ENCODE measurements at places on chromosomes 2 and 18. TPM values are rescaled to one million over a fixed set of nuclear protein-coding genes. Genes with fewer than 3 reads are reported as not detected.

DNA sequence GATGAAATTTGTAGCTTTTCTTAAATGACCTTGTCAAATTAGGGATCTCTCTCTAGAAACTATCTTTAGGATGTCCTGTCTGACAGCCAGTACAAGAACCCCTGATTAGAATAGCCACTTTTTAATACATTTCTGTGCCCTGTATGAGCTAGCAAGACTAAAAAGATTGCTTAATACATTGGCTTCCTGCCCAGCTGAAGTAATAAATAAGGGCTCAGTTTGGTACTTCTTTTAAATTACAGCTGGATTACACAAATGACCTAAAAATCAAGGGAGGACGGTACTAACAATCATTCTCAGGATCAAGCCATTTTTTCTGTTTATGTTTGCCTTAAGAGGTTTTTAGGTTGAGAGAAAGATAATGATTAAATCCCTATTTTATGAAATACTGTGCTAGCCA is 11.6 kb upstream of the OLA1 start:
- H3K27ac ChIP-seq, result no peak overlapping the region
- DNase-seq, result no peak
- no peaks in the 10 kb centered on the region for H3K36me3 ChIP-seq
- no peaks in the 10 kb centered on the region for H3K27me3 ChIP-seq
- no peak overlapping the region for H3K4me3 ChIP-seq

Gene ACTG2
- total RNA-seq, result 8.8 TPM

DNA sequence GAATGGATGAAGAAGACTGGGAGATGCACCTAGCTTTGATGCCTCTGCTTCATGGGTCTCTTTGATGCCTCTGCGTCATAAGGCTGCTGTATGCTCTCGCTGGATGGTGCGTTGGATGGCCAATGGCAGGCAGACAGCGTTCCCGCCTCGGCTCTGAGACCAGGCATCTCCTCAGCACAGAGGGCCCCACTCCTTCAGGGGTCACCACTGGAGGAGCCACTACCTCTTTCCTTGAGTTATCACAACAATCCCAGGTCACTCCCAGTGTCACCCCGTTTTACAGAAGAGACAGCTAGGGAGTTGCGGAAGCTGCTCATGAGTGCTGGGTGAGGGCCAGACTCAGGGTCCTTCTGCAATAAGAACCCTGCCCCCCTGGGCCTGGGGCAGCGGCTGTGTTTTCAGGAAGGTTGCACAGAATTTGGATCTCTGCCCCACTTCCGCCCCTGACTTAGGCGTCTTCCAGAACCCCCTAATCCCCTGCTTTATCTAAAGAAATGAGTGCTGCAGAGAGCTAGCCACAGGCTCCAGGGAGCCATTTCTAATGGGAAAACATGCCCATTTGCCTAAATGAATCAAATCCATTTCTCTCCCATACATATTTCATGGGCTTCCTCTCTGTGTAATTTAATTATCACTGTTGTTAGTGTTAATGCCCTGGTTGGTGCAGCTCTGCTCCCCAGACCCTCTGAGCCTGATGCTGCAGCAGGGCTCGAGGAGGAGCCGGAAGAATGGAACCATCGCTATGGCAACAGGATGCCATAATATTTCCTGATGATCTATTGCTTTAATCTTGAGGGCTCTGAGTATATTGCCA is 131.8 kb upstream of the HS6ST1 start:
- no peak for DNase-seq
- no peak overlapping the region for H3K27ac ChIP-seq
- no peaks in the 10 kb centered on the region for H3K36me3 ChIP-seq
- H3K4me1 ChIP-seq, result no peaks in the 10 kb centered on the region

Gene CPLX4
- not detected for total RNA-seq

DNA sequence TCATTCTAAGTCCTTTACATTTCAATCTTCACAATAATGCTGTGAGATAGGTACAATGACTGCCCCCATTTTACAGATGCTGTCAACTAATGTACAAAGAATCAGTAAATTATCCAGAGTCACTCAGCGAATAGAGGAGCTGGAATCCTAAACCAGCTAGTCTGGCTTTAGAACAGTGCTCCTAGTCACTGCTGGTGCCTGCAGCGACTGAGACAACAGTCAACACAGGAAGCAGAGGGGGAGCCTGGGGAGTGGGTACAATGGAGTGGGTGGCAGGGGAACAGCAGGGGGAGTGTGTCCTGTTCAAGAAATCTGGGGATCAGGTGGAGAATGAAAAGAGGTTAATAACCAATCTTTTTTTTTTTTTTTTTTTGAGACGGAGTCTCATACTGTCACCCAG is 37.3 kb downstream of the CCDC93 start:
- H3K27ac ChIP-seq, result no peak overlapping the region
- no peaks in the 10 kb centered on the region for H3K27me3 ChIP-seq
- H3K4me1 ChIP-seq, result peaks cover 4% of the 10 kb centered on the region
- no peak overlapping the region for H3K4me3 ChIP-seq

DNA sequence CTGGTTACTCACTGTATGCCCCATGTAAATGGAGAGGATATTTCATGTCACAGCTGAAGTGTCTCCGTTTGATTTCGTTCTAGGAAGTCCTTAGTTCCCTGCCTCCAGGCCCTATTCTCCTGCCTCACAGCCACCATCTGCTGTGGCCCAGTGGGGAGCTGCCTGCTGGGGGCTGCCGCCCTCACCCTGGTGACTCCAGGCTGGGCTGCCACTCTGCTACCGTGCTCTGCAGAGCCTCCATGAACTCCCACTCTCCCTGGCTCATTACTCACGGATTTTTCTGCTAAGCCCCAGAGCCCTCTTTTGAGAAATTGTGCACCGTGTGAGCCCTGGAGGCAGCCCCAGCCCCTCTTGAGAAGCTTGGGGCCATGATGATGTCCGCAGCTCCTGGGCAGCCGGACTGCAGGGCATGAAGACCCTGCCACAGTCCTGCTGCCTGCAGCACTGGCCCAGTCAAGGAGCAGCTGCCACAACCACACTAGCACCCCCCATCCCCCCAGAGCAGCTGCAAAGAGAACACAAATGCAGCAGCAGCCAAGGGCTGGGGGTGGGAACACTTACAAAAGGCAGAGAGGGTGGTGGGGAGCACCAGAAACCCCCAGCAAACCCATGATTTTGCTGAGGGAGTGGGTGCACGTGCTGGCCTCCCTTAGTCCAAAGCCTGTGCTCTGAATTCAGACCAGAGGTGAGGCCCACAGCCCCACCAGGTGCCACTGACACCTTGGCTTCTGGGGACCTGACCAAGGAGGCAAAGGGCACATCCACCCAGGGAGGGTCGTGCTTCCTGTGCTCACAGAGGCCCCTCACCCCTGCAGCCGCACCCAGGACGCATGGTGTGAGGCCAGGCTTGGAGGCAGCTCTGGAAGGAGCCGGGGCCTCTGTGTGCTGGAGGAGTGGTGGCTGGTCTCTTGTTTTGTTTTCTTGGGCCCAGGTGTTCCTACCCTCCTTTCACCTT is 270.2 kb upstream of the RAB6C start:
- DNase-seq, result no peak
- no peaks in the 10 kb centered on the region for H3K36me3 ChIP-seq
- no peaks in the 10 kb centered on the region for H3K27me3 ChIP-seq
- H3K27ac ChIP-seq, result no peak overlapping the region

DNA sequence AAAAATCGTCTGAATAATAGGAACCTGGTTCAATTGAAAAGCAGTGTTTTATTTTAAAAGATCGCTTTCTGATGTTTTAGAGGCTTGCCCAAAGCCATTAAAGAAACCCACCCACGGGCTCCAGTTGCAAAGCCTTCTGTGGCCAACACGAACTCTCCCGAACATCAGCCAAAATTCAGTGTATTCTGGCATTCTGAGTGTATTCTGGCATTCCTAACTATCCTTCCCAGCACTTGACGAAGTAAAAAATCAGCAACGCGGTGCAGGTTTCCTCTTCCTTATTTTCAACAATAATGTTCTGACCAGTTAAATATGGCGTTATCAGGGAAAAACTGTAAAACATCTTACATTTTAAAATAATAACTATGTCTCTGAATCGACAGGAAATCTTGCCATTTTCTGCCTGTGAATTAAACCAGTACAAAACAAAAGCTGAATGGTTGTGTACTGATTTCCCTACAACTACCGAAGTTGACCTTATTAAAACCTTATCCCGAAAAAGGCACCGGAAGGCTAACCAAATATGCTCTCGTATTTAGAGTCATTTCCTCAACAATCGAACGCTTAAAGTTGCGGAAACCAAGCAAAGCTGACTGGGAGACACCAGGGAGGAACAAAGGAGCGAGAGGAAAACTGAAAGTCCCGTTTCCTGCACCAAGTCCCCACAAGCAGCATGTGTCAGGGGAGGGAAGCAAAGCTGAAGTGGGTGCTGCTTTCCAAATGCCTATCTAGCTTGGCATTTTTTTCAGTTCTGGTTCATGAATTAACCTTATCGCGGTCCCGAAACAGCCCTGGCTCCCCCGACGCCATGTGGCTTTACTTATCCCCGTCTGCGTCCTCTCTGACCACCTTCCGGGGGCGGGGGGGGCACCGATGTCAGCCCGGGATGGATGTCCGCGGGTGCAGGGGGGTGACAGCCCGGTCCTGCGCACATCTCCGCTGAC is 44.3 kb downstream of the ZNF516 start:
- H3K4me3 ChIP-seq, result peak overlapping the region; percentile 72
- peak; percentile 65 for DNase-seq
- peaks cover 27% of the 10 kb centered on the region for H3K27me3 ChIP-seq
- peak overlapping the region; percentile 47 for H3K27ac ChIP-seq

DNA sequence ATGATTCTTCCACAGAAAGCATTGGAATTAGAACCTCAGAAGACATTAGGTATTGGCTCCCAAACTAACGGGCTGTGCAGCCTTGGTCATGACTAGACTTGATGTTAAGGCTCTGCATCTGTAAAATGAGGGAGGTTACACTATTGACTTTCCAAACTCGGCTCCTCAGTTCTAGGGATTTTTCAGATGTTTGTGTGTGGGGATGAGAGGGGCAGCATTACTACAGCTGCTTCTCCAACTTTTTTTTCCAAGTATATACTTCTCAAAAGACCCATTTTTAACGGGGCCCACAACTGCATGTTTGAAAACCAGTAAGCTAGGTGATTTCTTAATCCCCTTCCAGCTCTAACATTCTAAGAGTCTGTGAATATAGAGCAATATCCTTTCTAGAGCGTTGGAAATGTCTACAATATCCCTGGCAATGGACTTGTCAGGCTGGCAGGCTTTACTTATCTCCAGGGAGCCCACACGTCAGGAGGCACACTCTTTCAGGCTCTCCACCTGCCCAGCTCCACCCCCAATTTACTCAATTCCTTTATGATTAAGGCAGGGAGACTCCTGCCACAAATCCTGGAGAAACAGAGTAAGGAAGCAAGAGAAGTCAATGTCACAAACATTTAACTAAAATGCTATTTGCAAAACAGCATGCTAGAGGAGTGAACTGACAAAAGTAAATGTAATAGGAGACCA is 844 bp upstream of the MPV17 start:
- H3K27me3 ChIP-seq, result no peaks in the 10 kb centered on the region
- peaks cover 18% of the 10 kb centered on the region for H3K36me3 ChIP-seq
- peaks cover 14% of the 10 kb centered on the region for H3K4me1 ChIP-seq
- peak overlapping the region; percentile 95 for H3K27ac ChIP-seq
- DNase-seq, result peak; percentile 37
- H3K4me3 ChIP-seq, result peak overlapping the region; percentile 99
